Epithelial cell of umbilical artery (primary cell): ENCODE measurements at places on chromosomes 3 and 15. TPM values are rescaled to one million over a fixed set of nuclear protein-coding genes. Genes with fewer than 3 reads are reported as not detected.

Gene C3orf22
- not detected in 2 replicates for total RNA-seq

Gene TSEN2
- 16.9 and 19.6 TPM in 2 replicates for total RNA-seq

Gene MESP1
- total RNA-seq: 0.61 and 0.65 TPM in 2 replicates

Gene CCDC12
- 44.5 and 48.8 TPM in 2 replicates for total RNA-seq

Gene COL8A1
- total RNA-seq: 69.2 and 518 TPM in 2 replicates

Gene GOLGA6L7
- not detected in 2 replicates for total RNA-seq

Gene TM4SF1
- total RNA-seq: 1,177 and 1,280 TPM in 2 replicates

Gene RYR3
- total RNA-seq: not detected in 2 replicates

Gene BCL2A1
- 0.76 and 2.3 TPM in 2 replicates for total RNA-seq

Gene ITIH4
- total RNA-seq: 0.76 TPM in 1 of 2 replicates, not detected in the other

Gene NOX5
- not detected in 2 replicates for total RNA-seq

Gene EEF1AKMT4
- 3.6 and 5.8 TPM in 2 replicates for total RNA-seq

Gene ANKRD63
- total RNA-seq: not detected in 2 replicates

Gene DUOXA2
- total RNA-seq: not detected in 2 replicates

Gene RNU6-1
- total RNA-seq: not detected in 2 replicates

Gene BTD
- 20.8 and 40.9 TPM in 2 replicates for total RNA-seq

Gene SORD
- 13.0 and 15.5 TPM in 2 replicates for total RNA-seq
